ENCODE measurements at places on chromosomes 2 and 18.

- no peak for DNase-seq
These were observed 111.5 kb downstream of the MBD5 start for GRCh38 chr2:148132412-148132811.

DNA sequence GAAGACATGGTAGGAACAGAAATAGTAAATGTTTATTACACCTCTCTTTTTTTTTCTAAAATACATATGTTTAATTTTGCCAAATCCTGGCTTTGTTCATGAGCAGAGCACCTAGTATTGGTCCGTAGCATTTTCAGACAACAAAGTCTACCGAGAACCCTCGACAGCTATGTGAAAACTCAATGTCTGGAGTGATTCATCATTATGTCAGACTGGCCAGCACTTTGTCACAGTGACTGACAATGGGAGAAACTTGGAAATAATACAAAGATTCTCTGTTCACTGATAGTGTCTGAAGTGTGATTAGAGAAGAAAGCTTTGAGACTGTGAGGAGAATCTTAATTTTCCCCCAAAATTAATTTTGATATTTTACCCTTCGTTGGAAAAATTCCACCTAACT lies 143.0 kb downstream of the HNMT start:
- no peak for DNase-seq

DNA sequence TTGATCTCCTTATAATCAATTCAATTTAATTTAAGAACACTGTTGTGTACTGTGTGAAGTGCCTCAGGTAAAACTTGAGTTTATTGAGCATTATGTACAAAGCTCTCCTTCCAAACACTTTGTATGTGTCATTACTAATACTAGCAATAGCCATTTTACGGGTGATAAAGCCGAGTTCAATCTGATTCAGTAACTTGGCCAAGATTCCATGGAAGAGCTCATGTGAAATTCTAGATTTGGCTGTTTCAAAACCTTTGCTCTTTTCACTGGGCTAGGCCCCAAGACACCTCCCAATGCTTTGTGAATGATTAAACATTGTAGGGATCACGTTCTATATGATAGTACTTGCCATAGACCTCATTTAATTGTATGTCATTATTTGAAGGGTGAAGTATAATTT lies 8.9 kb upstream of the NFE2L2 start:
- DNase-seq, result no peak

DNA sequence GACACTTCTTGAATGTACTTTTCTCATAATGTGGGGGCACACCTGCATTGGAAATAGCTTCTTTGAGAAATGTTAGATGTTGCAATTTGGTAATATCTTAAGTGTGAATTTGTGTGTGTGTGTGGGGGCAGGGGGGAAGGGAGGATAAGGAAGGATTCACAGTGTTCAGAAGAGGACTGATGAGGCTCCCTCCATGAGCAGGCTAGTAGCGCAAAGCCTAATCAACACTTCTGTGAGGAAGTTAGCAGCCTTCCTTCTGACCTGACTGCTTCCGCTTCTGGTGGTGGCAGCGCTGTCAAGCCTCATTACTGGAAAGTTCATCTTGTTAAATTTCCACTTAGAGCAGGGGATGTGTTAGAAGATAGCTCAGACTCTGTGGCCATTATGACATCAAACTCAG lies 295.4 kb upstream of the SPRED2 start:
- DNase-seq, result no peak

GRCh38 chr18:61894751-61895524 lies 2.1 kb upstream of the RNF152 start:
- no peak for DNase-seq

GRCh38 chr18:13186687-13187086 lies 31.9 kb upstream of the LDLRAD4 start:
- no peak for DNase-seq

GRCh38 chr2:99420031-99420430 lies 69.8 kb downstream of the REV1 start:
- no peak for DNase-seq

GRCh38 chr18:524466-524865 lies 24.0 kb upstream of the COLEC12 start:
- DNase-seq, result no peak

- DNase-seq, result no peak
These were observed 954 bp downstream of the RAPGEF4 start for GRCh38 chr2:172736424-172737174.

DNA sequence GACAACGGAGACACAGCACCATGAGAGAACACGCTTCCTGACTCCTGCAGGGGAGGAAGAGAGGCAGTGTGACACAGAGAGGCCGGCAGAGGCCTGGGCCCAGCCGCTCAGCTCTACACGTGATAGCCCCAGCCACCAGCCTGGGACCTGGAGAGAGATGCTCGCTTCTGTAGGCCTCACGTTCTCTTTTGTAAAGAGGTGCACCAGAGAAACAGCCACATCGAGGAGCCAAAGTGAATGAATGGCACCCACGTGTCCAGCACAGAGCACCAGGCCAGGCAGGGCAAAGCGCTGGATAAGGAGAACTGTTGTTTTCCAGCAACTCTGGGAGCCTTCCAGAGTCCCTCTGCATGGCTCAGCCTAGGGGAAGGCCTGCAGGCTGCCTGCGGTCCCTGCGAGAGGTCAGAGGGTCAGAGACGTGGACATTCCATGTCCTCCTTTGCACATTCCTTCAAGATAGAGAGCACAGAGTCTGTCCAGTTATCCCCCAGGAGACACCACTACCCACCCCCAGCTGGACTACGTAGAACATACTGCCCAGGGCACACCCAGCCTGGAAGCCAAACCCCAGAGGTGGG lies 14.2 kb downstream of the LIMS2 start:
- no peak for DNase-seq

DNA sequence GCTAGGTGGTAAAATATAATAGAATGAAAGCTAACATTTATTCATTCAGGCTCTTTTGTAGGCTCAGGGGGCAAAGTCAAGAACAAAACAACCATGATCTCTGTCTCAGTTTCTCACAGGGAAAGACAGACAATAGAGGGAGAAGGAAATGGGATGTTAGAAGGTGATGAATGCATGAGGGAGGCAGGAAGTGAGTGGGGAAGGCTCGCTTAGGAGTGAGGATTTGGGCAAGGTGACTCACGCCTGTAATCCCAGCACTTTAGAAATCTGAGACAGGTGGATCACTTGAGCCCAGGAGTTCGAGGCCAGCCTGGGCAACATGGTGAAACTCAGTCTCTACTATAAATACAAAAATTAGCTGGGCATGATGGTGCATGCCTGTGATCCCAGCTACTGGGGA lies 88.4 kb downstream of the CTIF start:
- DNase-seq, result no peak

DNA sequence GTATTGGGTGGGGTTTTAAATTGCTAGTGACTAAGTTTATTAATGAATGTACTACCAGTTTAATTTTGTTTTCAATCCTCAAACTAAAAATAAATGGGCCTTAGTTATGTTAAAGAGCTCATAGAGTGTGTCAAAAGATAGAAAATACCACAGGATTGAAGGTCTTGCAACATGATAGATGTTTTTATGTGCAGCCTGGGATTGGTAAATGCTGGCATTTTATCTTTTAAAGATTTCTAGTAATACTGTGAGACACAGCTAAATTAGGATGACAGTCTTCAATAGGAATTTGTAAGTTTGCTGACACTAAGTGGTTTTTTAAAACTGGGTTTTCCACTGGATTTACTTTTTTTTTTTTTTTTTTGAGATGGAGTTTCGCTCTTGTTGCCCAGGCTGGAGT lies 122.3 kb downstream of the HAUS1 start:
- no peak for DNase-seq

DNA sequence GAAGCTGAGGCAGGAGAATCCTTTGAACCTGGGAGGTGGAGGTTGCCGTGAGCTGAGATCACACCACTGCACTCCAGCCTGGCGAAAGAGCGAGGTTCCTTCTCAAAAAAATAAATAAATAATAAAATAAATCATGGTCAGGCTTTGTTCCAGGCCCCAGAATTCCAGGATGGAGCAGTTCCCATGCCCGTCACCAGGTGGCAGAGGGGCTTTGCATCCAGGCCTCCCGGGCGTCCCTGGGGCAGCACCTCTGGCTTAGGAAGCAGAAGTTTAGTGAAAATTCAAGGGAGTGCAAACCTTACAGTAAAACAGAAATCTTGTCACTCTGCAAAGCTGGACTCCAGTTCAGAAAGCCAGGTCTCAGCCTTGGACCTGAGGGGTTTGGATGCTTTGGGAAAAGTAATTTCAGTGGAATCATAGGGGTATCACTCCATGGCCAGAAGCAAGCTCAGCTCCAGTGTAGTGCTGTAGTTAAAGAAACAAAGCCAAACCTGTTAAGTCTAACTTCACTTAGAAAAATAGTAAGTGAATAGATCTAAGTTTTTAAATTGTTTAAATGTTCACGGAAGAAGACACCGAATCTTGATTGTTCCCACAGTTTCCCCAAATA lies 512.7 kb downstream of the CMPK2 start:
- DNase-seq, result no peak

DNA sequence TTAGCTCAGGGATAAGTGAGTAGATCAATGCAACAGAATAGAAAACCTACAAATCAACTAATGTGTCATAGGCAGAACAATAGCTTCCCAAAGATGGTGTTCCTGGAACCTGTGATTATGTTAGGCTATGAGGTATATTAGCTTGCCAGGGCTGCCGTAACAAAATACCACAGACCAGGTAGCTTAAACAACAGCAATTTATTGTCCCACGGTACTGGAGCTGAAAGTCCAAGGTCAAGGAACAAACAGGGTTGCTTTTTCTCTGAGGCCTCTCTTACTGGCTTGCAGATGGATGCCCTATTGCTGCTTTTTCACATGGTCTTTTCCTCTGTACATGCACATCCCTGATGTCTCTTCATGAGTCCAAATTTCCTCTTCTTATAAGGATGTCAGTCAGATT lies 354.9 kb downstream of the TNS1 start:
- no peak for DNase-seq

DNA sequence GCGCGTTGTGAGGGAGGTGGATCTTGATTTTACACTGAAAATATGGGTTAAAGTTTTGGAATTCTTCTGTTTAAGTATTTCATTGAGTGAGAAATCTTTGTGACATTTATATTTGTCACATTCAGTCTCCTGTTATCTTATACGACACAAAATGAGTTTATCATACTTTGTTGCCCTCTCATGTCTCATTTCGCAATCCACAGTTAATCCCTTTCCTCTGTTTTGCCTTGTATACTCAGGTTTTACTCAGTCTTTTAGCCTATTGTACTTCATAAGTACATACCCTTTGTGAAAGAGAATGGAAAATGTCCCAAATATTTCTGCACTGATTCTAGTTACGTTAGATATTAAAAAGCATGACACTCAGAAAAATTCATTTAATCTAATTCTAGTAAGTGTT lies 142.7 kb downstream of the ATP9B start:
- no peak for DNase-seq

DNA sequence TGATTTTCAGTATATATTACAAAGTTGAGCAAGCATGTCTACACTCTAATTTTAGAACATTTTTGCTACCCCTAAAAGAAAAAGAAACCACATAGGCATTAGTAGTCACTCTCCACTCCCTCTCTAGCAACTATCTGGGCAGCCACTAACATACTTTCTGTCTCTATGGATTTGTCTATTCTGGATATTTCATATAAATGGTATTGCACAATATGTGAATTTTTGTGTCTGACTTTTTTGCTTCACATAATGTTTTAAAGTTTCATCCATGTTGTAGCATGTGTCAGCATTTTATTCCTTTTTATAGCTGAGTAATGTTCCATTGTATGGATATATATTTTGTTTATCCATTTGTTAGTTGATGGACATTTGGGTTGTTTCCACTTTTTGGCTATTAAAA lies 232.5 kb upstream of the CTAGE1 start:
- DNase-seq, result no peak
